NCI-H2171 treated with DMSO at 0.1 percent for 48 hours (cell line): ENCODE measurements at places on chromosomes 12 and 14.

- peak; percentile 19 for DNase-seq
Observed at GRCh38 chr12:84397263-84397662, 515.3 kb downstream of the SLC6A15 start.

DNA sequence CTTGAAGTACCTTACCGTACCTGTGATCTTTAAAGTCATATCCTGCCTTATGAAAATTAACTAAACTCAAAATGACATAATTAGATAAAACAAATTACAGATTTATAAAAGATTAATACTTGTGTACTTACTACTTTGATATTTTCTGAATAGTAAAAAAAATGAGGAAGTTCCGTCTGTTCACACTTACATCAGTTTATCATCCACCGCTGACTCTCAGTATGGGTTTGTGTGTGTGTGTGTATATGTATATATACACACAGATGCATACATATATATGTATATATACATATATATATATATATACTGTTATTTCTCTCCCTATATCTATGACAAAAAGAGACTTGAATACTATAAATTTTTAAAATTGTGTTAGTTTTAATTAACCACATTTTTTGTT is 65.0 kb upstream of the MON2 start:
- no peak for DNase-seq

DNA sequence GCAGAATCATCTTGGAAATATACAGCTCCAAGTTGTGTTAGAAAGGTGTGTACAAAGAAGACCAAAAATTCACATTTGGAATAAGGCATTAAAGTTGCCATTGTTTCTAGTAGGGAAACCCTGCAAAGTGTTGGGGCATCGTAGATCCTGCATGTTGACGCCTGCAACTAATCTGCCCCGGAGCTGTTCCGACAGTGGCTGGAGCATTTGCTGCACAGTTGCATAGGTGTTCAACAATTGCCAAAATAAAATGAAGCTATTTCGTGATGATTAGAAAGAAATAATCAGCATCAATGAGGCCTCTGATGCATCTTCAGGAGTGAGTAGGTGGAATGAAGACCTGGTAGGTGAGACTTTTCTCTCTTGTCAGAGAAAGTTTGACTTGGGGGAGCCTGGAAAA is 47.3 kb downstream of the DAD1 start:
- no peak for DNase-seq

- no peak for DNase-seq
Observed at GRCh38 chr12:27336282-27336653, 3.6 kb downstream of the BMAL2 start.

DNA sequence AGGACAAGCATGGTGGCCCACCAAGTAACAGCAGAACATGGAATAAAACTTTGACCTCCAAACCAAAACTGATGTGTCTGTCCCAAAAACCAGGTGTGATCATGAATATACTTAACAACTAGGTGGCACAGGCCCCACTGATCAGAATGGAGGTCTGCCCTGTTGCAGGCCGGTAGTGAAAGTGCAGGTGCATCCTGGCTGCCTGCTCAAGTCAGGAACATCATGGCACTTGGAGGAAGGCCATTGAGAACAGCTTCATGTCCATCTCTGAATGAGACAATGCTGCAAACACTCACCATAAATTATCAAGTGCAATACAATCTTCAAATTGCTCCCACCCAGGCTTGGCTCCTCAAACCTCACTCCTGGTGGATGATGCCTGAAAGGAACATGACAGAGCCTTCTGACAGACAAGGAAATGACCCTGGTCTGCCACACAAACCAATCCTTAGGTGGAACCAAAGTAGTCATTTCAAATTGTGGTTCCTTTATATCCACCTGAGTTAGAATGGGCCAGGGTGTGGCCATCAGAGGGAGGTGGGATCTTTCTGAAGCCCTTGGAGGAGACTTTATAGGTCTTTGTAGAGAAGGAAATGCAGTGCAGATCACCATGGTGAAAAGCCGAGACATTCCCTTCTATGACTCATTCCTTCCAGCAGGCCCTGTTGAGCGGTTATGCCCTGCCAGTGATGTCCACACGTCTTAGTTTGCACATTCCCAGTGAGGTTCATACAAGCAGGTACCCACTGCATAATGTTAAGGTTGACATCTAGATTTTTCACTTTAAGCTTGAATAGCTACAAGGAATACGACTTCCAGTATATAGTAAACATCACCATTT is 36.0 kb downstream of the EGLN3 start:
- DNase-seq, result no peak

- DNase-seq, result no peak
Observed at GRCh38 chr14:91898372-91898771, 31.0 kb upstream of the TC2N start.

GRCh38 chr12:108802101-108802961 is 55.1 kb downstream of the SSH1 start:
- peak; percentile 91 for DNase-seq

DNA sequence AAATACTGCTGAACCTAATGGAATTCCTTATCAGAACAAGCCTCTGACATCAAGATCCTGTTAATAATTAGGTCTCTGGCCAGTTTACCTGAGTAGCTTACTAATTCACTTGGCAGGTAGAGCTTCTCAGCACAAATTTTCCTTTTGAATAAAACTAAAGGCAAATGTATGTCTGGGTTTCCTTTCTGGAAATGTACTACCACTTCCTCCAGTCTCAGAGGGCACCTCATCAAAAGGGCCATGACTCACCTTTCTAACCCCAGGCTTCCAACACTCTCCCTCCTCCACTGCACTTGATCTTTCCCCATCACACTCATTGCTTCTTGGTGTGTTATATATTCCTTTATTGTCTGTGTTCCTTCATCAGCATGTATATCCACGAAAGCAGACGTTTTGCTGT is 90.5 kb downstream of the SLC2A13 start:
- no peak for DNase-seq

DNA sequence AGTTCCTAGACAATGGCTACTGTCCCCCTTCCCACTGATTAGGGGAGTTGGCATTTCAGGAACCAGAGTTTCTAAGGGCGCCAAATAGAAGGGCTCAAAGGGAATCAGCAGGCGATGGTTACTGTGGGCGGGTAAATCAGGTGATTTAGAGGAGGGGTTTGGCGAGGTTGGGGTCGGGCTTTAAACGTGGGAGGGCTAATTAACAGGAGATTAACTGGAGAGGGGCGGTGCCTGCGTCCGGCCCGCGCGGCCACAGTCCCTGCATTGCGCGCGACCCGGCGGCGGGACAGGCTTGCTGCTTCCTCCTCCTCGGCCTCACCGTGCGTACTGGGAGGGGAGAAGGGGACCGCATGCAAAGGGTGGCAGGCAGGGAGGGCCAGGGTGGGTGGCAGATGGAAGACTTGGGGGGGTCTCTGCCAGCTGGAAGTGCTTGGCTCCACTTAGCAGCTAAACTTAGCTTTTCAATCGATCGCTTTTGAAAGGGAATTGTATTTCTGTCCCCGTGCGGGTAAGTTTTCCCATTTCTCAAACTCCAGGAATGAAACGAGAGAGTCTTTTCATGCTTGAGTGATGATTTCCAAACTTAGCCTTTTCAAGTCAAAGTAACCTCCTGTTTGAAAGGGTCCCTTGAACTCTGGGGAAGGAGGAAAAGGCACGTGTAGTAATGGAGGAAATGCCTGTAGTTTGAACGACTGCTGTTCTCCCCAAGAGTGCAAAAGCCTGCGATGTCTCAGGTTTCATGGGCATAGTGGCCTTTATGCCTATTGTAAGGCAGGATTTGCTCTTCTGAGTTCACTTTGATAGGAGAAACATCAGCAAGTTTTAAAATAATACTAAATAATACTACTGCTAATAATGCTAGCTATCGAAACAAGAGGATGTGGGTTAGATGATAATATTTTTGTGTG is at the start of gene MGST1:
Gene MGST1 (plus strand): TSS at position 255 of the 908 bp plus-strand sequence. CDS start 6,608 bp downstream, outside the sequence.
- DNase-seq, result peak; percentile 60

DNA sequence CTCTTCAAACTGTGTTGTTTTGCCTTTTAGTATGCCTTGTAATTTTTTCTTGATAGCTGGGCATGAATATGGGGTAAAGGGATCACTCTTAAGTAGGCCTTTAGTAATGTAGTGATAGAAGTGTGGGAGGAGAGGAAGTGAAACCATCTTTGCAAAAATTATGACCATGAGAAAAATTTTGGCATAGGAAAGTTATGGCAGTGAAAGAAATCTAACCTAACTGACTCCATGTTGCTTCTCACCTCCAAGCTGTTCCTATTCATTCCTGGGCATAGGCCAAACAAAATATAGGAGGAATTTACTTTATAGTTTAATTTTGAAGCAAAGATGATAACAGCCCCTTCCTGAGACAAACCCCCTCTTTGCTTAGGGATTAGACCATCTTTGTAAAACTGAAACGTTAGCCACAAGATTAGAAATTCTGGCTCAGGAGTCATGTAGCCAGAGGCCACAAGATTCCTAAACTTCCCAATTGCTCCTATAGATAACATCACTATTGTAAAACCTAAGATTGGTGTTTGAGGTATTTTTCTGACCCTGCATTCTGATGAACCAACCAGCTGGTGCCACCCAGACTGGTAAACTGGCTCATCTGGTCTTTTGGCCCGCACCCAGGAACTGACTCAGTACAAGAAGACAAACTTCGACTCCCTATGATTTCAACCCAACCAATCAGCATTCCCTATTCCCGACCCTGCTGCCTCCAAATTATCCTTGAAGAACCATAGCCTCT is 45.8 kb downstream of the CRADD start:
- peak; percentile 70 for DNase-seq

DNA sequence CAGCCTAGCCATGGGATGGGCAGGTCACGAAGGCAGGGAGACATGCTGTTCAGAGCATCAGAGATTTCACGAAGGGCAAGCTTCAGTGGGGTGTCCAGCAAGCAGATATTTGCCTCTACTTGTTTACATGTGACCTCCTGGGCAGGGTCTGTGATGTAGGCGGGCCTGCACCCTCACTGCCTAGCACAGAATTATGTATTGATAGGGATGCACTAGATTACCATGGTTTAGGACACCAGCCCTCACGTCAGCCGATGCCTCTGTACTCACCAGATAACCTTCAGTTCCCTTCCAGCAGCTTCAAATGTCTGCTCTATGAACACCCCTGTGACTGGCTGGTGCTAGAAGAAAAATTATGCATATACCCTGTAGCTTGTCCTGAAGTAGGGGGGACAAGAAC is 5.1 kb upstream of the EIF5 start:
- no peak for DNase-seq

DNA sequence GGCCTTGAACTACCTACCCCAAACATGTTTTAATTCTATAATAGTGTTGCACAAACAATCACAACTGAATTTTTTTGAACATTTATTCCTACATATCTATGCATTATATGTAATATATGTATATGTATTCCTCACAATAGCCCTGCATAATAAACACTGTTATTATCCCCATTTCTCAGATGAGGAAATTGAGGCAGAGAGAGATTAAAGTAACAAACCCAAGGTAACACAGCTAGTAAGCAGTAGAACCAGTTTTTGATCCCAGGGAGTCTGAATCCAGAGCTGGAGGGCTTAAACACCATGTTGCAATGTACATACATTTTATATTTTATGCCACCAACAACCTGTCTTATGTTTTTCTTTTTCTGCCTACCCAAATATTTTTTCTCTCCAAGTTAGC is 26.5 kb upstream of the BMP4 start:
- DNase-seq, result no peak

DNA sequence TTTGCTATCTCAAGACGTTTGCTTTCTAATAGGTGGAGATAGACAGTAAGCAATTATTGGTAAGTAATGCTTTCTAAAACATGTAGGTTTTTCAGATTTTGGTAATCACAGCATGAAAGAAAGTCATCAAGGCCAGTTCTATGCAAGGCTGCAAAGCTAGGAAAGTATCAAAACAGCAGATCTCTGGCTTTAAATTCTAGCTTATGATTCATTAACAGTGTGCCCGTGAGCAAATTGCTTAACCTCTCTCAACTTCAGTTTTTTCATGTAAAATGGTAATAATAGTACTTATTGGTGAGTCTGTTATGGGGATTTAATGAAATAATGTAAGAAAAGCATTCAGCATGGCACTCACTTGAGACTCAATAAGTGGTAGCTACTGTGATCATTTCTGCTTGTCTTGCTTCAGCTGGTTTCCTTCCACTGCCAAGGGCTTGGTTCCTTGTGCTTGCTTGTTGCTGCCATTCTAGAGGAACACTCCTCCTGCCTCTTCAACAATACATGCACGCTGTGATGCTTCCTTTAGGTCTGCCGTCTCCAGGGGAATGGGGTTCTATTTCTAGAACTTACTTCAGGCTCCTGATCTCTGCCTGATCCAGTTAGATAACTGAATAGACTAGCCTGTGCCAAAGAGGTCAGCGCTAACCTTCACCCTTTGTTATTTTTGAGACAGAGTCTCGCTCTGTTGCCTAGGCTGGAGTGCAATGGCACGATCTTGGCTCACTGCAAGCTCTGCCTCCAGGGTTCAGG is 88.4 kb downstream of the CAND1 start:
- no peak for DNase-seq

DNA sequence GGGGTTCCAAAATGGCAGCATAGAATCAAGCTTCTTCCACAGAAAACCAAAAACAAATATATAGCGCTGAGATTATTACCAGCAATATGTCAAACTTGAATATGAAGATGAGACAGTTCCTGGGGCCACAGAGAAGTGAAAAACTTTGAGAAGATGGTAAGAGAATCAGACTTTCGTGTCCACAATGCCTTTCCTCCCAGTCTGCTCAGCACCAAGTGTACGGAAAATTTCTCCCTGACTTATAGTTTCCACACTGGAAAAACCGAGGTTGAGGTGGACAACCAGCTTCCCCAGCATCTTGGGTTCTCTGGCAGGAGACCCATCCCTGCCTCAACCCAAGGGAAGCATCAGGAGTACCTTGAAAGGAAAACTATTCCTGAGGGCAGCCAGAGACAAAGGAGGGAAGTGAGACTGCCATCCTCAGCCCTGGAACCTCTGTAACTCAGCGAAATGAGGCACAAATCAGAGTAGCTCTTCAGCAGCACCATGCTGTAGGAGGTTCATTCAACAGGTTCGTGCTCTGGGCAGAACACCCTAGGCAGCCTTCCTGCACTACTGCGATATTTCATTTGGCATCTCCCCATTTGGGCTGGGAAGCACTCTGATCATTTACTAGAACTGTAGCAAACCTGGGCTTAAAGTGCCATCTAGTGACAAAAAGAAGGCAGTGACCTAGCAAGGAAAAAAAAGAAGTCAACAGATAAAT is 52.4 kb upstream of the CAPRIN2 start:
- peak; percentile 87 for DNase-seq

- no peak for DNase-seq
Observed at GRCh38 chr12:112322882-112323547, 59.2 kb downstream of the HECTD4 start.
